NCI-H1417 (cell line): ENCODE measurements at places on chromosomes 1 and 21.

- DNase-seq = no peak
These were observed 219.3 kb downstream of the PLPP3 start for GRCh38 chr1:56360021-56360420.

DNA sequence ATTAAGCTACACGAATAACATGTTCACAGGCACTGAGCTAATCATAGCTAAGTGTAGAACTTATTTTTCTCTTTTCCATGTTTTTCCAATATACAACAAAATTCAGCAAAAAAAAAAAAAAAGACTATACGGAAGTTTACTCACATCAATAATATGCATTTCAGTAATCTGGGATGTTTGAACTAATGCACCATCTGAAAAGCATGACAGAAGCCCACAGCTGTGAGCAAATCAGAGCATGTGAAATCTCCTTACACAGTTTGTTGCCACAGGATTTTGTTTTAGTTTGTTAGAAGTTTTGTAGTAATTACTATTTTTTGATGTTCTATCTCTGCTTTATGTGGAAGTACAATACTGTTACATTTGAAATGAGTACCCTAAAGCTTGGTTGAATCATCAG is 1051.7 kb downstream of the TTLL7 start:
- no peak for DNase-seq

DNA sequence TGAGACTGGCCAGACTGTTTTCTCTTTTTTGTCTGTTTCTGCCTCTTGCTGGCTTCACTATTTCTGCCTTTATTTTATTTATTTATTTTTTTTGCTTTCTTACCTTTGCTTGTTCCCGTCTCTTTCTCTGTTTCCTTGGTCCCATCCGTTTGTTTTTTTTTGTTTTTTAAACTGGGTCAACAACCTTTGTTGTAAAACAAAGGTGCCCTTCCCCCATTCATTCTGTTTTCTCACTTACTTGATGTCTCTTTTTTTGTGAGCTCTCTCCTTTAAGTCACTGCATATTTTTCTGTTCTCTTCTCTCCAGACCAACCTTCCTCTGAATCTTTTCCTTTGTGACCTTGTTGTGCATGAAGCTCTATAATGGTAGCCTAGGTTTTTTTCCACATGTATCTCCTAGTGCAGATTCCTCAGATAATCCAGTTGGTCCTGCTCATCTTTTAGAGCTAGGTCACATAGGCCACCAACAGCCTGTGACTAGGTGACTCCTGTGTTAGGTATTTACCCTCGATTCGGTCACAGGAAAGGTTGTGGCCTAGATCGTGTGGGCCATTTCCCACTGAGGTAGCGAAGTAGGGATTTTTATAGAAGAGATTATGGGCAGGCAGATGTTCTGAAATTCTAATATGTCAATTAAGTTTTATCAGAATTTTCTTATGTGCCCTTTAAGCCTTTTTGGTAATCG is 15.9 kb downstream of the GNAI3 start:
- DNase-seq = no peak

- DNase-seq = no peak
These were observed 10.4 kb downstream of the MGST3 start for GRCh38 chr1:165641231-165641987.

GRCh38 chr1:183956559-183957188 is 80.9 kb downstream of the COLGALT2 start:
- no peak for DNase-seq

GRCh38 chr1:219304227-219305226 is 130.8 kb downstream of the LYPLAL1 start:
- peak; percentile 48 for DNase-seq

DNA sequence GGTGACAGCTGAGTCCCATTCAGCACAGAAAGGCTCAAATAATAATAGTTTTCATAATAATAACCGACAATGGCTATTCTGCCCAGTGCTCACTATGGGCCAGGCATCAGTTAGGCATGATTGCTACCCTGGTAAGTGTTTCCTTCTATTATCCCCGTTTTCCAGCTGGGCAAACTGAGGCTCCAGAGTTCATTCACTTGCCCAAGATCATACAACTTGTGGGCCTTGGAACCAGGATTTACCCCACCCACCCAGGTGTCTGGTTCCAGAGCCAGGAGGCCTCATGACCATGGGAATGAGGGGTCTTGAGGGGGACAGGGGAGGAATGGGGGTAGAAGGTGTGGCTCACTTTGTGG is 518 bp downstream of the PLOD1 start:
- no peak for DNase-seq

GRCh38 chr1:165345502-165345901 is 11.0 kb downstream of the LMX1A start:
- DNase-seq = no peak

DNA sequence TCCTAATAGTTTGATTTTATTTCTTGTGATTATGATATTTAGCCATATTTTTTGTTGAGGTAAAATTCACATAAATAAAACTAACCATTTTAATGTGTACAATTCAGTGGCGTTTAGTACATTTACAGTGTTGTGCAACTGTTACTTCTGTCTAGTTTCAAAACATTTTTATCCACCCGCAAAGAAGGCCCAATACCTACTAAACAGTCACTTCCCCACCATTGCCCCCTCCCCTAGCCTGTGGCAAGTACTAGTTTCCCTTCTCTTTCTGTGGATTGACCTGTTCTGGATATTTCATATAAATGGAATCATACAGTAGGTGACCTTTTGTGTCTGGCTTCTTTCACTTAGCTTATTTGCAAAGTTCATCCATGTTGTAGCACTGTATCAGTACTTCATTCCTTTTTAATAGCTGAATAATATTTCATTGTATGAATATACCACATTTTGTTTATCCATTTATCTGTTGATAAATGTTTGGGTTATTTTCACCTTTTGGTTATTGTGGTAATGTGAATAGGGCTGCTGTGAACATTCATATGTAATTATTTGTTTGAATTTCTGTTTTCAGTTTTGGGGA is 4.1 kb downstream of the FLVCR1 start:
- DNase-seq = no peak

DNA sequence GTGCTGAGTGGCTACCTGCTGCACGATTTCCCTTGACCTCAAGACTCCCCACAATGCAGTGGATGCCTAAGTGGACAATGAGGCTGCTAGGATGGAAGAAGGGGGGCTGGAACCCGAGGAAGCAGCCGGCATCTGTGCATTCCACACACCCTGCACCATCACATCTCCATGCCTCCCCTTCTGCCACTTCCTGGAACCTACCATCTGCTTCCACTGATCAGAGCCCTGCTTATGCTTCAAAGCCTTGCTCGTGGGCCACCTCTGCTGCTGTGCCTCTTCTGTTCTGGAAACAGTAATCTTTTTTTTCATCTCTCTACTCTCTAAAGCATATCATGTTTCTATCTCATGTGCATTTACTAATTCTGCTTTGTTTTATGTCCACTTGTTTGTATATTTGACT is 66.2 kb upstream of the WDR26 start:
- DNase-seq = no peak

GRCh38 chr1:111204983-111205713 is 4.7 kb upstream of the DENND2D start:
- DNase-seq = no peak

GRCh38 chr21:44766818-44767354 is 34.7 kb downstream of the UBE2G2 start:
- no peak for DNase-seq

- no peak for DNase-seq
These were observed 223.2 kb upstream of the C1orf87 start for GRCh38 chr1:60296794-60297193.

- DNase-seq = no peak
These were observed 110.5 kb downstream of the HHAT start for GRCh38 chr1:210438928-210439841.

DNA sequence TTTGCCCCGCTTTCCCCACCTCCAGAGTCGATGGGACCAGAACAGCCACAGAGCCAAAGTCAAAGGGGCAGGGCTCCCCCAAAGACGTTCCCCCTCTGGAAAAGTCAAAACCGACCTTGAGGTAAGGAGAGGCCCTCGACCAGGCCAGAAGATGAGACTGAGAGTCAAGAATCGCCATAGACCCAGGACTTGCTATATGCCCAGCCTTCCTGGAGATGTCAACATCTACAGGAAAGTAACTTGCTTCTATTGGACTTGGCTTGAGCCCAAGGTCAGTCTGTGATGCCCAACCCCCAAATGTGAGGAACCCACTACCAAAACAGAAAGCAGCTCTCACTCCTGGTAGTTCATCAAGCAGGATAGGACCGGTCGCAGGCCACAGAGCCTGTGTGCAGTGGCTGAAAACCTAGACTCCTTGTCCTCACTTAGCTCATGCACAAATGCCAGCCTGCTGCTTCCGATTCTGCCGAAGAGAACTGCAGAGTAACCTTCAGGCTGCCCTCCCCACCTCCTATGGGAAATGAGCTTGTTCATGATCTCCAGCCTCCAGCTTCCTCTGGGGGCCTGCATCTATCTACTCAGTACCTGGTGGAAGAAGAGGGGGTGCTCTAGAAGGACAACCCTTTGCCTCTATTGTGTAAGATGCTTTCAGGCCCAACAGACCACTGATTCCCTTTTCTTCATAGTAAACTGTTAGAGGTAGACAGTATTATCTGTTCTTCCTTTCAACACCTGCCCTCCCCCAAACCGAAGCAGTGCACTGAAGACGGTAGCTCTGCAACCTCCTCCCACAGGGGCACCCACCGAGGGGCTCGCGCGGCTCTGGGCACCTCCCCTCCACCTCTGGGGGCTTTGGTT is 1.4 kb downstream of the ACOT7 start:
- DNase-seq = peak; percentile 61

DNA sequence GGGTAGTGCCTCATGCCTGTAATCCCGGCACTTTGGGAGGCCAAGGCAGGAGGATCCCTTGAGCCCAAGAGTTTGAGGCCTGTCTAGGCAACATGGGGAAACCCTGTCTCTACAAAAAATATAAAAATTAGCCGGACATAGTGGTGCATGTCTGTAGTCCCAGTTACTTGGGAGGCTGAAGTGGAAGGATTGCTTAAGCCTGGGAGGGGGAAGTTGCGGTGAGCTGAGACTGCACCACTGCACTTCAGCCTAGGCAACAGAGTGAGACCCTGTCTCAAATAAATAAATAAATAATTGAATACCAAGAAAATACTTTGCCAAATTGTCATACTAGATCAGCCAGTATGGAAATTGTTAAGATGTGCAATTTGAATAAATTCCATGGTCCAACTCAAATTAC is 5.9 kb upstream of the RBBP5 start:
- no peak for DNase-seq

DNA sequence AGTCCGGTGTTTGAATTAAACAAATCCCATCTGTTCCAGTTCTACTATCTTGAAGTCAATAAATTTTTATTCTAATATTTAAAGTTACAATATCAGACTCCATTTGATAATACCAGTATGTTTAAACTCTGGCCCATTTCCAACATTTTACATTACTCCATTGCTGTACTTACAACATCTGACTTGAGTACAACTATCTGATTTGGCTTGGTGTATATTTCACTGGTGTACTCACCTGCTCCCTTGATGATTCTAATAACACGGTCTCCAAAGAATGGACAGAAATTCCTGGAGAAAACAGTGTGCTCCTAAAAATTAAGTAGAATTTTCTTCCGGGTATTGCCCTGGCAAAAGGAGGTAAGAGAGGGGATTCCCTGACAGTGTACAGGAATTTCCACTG is 680.5 kb upstream of the ADAMTS5 start:
- no peak for DNase-seq

GRCh38 chr1:235112297-235113182 is 16.1 kb downstream of the TOMM20 start:
- no peak for DNase-seq

GRCh38 chr21:45830221-45830640 is 151.3 kb upstream of the COL6A1 start:
- DNase-seq = peak; percentile 94

GRCh38 chr1:182676274-182676673 is 8.1 kb downstream of the RGS8 start:
- DNase-seq = no peak

DNA sequence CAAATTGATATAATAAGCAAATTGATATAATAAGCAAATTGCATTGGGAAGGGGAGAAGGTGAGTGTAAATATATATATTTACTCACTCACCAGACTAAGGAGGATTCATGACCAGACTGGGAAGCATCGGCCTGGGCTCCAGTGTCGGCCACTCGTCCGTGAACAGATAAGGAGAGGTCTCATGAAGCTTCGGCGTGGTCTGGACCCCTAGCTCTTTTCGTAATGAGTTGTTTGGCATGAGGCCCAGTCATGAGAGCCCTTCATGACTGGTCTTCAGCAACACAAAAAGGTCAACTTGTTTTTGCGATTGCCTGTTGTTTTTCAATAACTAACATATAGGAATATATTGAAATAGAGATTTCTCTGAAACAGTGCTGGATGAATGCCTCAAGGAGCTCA is 222.9 kb upstream of the KCNK2 start:
- DNase-seq = peak; percentile 81

DNA sequence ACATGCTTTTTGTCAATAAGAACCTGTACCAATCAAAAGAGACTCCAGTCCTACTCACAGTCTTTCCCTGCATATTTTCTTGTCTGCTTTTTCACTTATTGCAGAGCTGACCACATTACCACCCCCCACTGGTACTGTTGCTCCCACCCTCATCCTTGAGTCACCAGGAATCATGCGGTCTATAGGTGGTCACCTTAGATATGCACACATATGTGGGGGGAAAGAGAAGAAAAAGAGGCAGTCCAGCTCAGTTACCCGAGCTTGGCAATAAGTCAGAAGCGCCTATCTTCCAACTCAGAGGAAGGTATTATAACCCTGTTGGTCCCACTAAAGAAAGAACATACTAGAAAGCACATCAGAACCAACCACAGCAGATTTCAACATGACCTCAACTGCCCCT is 119.2 kb downstream of the SMYD2 start:
- DNase-seq = no peak

DNA sequence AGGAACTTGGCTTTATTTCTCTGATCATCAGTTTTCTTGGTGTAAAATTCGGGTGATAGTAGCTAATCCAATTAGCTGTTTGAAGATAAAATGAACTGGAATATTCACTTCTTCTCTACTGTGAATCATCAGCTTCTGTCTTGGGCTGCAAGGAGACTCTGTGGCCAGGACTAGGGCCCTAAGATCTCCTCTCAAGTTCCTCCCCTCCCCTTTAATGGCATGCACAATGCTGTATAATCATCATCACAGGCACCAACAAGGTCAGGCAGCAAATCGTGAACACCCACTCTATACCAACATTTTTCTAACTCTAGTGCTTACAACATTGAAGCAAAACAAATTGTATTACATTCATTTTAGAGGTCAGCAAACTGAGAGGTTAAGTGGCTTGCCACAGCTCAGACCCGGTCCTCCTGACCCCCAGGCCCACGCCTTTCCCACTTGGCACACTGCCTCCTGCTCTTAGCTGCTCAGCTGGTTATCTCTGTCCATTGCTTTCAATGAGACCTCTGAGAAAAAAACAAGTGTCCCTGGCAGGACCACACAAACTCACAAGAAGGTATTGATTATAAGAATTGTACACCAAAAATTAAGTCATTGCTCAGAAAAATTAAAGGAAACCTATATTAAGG is 31.8 kb downstream of the LRRC52 start:
- DNase-seq = no peak

DNA sequence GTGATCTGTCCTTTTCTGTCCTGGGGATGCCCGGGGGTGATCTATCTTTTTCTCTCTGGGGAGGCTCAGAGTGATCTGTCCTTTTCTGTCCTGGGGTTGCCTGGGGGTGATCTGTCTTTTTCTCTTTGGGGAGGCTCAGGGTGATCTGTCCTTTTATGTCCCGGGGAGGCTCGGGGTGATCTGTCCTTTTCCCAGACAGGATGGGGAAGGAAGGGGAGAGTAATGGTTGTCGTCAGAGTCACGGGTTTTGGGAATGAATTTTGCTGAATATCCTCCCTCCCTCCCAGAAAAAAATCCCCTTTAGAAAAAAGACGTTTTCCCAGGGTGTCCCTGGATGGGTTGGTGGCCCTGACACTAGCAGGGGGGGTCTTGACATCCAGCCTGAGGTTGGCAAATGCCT is 91.5 kb downstream of the ARHGEF10L start:
- DNase-seq = no peak

GRCh38 chr1:153536671-153537375 is 1.0 kb upstream of the S100A6 start:
- peak; percentile 52 for DNase-seq
